ENCODE measurements at places on chromosomes 4 and X. TPM values are rescaled to one million over a fixed set of nuclear protein-coding genes. Genes with fewer than 3 reads are reported as not detected.
A peak's percentile ranks its signal among the peaks of the same experiment; 100 is the strongest.

The AWAT2 gene
- total RNA-seq = not detected

The NPY2R gene
- total RNA-seq = 12.6 TPM

The PRSS48 gene
- total RNA-seq = not detected

- no peak for DNase-seq
Observed at GRCh38 chr4:182124359-182124758, 118.8 kb upstream of the TENM3 start.

GRCh38 chr4:85807247-85807950, 332.4 kb downstream of the ARHGAP24 start:
- DNase-seq = no peak

- no peak for DNase-seq
Observed at GRCh38 chrX:72348247-72348979, 42.7 kb upstream of the CITED1 start.

- no peak for DNase-seq
Observed at GRCh38 chrX:107505223-107505622, 55.8 kb downstream of the FRMPD3 start.

GRCh38 chr4:80324171-80324570, 11.4 kb upstream of the CFAP299 start:
- DNase-seq = no peak

DNA sequence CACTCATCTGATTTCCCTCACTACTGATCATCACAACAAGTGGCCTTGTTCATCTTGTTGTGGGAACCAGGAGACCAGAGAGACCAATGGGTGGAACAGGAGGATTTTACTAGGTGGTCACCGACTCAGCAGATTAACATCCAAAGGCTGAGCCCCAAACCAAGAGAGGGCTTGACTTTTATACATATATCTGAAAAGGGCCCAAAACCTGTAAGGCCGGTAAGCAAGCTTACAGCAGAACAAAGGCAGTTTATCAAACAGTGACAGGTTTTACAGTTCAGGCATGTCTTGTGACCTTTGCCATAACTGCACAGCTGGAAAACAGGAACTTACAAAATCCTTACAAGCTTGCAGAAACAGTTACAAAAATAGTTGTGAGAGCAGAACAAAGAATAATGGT, 195.9 kb downstream of the OR13H1 start:
- no peak for DNase-seq

GRCh38 chr4:42655921-42656678, 805 bp downstream of the ATP8A1 start:
- DNase-seq = peak; percentile 44

- DNase-seq = no peak
Observed at GRCh38 chr4:80213117-80213815, 16.0 kb downstream of the PRDM8 start.

DNA sequence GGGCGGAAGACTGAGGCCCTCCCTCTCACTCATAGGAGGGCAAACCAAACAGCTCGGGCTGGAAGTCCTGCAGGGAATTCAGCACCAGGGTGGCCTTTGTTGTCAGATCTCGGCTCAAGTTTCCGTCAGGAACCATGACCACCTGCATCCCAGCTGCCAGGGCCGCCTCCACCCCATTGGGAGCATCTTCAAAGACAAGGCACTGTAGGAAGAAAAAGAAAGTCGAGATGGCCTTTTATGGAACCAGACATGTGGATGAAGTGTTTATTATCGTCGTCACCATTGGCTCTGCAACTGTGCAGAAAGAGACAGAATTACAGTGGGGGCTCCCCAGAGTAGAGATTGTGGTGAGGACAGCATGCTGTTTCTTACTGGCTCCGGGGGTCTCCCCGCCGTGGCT, 97.2 kb upstream of the STS start:
- no peak for DNase-seq

DNA sequence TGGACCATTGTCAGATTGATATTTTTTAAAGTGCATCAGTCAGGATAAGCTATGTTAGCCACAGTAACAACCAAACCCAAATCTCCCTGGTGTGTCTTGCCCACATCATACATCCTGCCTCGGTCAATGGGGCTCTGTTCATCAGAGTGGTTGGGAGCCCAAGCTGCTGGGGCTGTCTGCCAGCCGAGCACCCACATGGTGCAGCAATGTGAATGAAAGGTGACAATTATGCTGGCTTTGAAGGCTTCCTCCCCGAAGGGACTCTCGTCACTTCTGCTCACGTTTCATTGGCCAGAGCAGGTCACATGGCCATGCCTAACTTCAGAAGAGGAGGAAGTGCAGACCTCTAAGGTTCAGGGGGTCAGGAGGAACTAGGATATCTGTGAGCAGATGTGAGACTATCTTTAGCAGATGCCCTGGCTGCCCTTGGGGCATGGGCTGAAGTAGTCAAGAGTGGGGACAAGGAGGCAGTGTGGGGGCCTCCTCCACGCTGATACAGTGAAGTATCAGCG, 1.3 kb upstream of the JAKMIP1 start:
- no peak for DNase-seq

DNA sequence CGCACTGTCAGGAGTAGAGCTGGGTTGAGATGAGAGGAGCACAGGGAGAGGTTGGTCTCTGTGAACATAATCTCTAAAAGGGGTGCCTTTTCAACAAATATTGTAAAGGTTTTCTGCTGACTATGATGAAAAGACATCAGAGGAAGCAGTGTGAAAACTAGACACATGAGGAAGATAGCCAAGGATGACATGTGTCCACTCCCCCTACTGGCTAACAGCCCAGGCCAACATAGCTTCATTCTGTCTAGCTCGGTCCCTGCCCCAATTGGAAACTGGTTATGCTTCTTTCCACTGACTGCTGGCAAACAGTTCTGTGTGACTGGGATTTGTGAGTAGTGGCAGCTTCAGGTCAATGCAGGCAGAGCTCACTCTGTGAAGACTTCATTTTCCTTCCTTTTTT, 115.4 kb upstream of the ESX1 start:
- no peak for DNase-seq

GRCh38 chr4:127667772-127668171, 35.0 kb downstream of the INTU start:
- DNase-seq = no peak

DNA sequence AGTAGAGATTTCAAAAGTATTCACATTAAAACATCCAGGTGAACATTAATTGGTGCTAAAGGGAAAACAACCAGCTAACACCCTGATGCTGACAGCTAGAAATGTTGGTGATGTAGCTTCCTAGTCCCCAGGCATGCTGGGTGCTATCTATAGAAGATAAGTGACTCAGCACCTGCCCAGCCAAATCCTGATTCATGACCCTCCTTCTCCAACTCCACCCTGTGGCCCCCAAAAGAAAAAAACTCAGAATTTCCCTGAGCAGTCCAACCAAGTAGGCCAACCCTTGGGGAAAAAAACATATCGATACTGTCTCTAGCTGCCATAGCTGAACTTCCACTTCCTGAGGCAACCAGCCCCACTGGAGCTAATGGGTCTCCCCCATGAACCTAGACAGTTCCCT, 197.6 kb upstream of the KLF3 start:
- no peak for DNase-seq

DNA sequence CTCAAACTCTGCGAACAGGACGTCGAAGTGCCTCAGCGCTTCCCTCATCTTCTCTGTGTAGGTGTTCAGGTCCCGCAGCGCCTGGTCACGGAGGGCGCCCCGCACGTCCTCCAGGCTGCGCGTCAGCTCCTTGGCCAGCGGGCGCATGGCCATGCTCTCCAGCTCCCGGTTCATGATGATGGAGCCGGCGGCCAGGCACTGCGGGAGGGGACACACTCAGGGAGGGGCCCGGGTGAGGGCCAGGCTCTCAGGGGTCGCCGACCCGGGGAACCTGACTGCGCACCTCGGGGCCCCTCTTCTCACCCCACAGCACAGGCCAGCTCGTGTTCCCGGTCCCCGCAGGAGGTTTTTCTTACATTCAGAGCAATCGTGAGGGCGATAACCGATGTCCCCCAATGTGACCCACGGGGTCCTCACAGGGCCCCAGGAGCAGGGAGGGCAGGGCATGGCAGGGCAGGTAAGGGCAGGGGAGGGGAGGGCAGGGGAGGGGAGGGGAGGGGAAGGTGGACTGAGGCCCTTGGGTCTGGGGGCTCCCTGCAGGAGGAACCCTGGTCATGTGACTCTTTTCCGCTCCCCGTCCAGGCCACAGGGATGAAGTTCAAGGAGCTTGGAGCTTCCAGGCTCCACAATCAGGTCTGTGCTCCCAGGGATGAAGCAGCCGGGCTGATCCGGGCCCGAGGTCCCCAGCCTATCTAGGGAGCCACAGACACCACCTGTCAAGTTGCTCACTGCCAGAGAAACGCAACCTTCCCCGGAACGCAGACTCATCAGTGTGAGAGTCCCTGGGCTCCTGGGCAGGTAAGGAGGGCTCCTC, 77.8 kb upstream of the MXD4 start:
- no peak for DNase-seq

- DNase-seq = no peak
Observed at GRCh38 chr4:155766622-155767021, 7.8 kb downstream of the GUCY1B1 start.

- DNase-seq = no peak
Observed at GRCh38 chrX:49233176-49233575, at the start of gene CACNA1F. Gene CACNA1F, minus strand, starts transcription at chrX:49233340. Its CDS starts 31 bp downstream, at chrX:49233309.

Data from frontal cortex (tissue), 4 donors.